ENCODE measurements at places on chromosomes 5 and 9.

GRCh38 chr9:4301971-4302427, 2.1 kb upstream of the GLIS3 start:
- peak; percentile 8 for DNase-seq

- DNase-seq: no peak
Measured at GRCh38 chr5:43712081-43712480, 109.1 kb downstream of the NNT start.

DNA sequence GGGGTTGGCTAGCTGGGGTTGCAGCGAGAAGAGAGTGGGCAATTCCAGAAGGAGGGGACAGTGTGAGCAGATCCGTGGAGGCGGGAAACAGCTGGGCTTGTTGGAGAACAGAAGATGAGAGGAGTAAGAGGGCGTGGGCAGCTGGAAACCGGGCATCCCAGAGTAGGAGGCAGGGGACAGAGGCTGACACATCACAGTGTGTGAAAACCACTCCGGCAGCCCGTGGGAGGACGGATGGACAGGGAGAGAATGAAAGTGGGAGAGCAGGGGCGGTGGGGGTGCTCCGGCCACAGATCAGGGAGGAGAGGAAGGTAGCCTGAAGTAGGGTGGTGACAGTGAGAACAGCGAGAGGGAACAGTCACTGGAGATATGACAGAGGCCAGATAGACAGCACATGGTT, 8.3 kb upstream of the PSMB7 start:
- DNase-seq: no peak

DNA sequence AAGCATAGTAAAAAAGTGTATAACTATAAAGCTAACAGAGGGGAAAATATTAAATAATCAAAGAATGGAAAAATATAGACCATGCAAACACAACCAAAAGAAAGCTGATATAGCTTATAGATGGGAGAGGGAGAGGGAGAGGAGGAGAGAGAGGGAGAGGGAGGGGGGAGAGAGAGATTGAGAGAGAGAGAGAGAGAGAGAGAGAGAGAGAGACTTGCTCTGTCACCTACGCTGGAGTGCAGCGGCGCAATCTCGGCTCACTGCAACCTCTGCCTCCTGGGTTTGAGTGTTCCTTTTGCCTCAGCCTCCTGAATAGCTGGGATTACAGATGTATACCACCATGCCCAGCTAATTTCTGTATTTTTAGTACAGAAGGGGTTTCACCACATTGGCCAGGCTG, 110.6 kb downstream of the RAPGEF6 start:
- no peak for DNase-seq

All from stimulated activated CD4-positive, alpha-beta T cell treated with anti-CD3 and anti-CD28 coated beads, Interleukin-4, amount 100 ng/mL, for 1 hour (primary cell).